ENCODE measurements at places on chromosomes 11 and 22.
A peak's percentile ranks its signal among the peaks of the same experiment; 100 is the strongest.

DNA sequence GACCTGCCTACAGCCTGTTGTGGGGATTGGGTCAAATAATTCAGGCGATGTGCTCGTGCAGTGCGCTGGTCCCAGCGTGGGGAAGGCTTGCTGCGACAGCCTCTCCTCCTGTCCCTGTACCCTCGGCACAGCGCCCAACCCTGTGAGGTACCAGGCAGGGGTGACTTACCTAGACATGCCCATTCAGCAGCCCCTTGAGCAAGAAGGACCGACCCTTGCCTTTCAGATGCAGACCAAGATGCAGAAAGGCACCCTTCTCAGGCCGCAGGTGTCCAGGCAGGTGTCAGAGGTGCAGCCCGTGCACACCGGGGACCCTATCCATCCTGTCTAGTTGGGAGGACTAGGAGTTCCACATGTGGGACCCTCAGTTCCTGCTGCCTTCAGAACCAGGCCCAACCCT lies 102.7 kb downstream of the BCR start:
- no peak for DNase-seq

DNA sequence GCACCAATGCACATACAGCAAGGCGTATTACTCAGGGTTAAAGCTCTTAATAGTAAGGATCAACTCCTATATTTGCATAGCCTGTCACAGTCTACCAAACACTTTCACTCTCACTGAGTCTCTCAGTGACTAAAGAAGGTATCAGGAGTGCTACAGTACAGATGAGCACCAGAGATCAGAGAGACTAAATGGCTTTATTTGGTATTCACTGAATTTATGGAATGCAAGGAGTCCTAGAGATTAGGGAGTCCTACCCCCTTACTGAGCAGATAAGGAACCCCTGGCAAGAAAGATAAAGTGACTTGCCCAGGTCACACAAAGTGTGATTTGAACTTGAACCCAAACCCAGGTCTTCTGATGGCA lies 396.4 kb upstream of the CCDC90B start:
- no peak for DNase-seq

DNA sequence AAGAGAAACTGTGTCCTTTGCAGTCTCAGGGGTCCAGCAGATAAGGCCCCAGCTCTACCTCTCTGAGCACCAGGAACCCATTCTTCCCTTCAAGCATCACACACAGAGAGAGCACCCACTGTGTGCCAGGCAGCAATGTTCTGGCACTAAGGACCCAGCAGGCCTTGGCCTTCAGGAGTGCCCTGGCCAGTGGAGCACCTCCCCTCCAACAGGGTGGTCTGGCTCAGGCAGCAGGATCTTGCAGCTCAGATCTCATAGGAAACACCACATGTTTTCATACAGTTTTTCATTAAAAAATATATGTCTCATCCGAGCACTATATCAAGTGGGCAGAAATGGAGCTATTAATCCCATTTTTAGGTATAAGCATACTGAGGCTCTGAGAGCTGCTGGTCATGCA lies 410.6 kb downstream of the SOX6 start:
- no peak for DNase-seq

DNA sequence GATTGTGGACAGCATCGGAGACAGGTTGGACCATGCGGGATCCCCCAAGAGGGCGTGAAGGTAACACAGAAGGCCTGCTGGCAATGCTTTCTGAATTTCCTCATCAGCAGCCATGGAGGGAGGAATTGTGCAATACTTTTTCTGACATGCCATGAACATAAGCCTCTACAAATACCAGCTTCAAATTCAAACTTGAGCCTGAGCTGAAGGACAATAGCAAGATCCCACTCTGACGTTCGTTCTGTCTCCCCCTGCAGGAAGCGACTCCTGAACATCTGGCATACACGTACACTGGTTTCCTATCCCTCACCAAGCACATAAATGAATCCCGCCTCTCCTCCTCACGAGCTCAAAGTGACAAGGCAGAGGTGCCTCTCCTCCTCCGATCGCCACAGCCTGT lies 312.2 kb downstream of the BRD1 start:
- DNase-seq, result no peak

DNA sequence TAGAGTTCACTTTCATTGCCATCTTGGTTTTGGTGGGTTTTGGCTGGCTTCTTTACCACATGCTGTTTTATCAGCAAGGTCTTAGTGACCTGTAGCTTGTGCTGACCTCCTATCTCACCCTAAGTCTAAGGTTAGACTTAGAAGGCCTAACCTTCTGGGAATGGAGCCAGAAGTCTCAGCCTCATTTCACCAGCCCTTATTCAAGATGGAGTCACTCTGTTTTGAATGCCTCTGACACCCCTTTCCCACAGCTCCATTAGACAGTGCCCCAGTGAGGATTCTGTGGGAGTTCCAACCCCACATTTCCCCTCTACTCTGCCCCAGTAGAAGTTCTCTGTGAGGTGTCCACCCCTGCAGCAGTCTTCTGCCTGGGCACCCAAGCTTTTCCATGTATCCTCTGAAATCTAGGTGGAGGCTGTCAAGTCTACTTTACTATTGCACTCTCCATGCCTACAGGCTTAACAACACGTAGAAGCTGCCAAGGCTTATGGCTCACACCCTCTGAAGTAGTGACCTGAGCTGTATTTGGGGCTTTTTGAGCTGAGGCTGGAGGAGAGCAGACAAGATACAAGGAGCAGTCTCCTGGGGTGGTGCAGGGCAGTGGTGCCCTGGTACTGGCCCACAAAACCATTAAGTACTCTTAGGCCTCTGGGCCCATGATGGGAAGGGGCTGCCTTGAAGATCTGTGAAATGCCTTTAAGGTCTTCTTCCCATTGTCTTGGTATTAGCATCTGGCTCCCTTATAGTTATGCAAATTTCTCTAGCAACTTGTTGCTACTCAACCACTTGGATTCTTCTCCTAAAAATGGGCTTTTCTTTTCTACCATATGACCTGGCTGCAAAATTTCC lies 65.9 kb upstream of the SC5D start:
- DNase-seq, result no peak

GRCh38 chr11:8192016-8192895 lies 23.4 kb upstream of the RIC3 start:
- peak; percentile 51 for DNase-seq

DNA sequence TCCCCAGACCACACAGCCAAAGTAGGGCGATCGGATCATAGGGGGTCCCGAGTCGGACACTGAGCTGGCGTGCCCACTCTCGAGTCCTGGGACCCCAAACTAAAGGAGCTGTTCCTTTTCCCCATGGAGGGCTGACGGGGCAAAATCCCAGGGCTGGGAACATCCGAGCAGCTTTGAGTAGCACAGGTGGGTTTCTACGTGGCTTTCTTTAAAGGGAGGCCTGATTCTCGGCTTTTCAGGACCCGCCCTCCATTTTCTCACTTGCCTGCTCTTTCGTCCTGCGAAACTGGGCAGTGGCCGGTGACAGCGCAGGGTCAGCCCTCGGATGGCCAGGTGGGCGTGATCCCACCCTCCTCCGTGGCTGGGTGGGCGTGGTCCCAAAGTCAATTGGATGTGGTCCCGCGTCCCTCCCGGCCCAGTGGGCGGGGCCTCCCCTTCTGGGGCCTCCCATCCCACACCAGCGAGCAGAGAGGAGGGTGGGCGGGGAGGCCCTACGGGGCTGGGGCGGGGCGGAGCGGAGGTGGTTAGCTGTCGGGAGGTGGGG lies 17.5 kb upstream of the TXNRD2 start:
- peak; percentile 60 for DNase-seq

DNA sequence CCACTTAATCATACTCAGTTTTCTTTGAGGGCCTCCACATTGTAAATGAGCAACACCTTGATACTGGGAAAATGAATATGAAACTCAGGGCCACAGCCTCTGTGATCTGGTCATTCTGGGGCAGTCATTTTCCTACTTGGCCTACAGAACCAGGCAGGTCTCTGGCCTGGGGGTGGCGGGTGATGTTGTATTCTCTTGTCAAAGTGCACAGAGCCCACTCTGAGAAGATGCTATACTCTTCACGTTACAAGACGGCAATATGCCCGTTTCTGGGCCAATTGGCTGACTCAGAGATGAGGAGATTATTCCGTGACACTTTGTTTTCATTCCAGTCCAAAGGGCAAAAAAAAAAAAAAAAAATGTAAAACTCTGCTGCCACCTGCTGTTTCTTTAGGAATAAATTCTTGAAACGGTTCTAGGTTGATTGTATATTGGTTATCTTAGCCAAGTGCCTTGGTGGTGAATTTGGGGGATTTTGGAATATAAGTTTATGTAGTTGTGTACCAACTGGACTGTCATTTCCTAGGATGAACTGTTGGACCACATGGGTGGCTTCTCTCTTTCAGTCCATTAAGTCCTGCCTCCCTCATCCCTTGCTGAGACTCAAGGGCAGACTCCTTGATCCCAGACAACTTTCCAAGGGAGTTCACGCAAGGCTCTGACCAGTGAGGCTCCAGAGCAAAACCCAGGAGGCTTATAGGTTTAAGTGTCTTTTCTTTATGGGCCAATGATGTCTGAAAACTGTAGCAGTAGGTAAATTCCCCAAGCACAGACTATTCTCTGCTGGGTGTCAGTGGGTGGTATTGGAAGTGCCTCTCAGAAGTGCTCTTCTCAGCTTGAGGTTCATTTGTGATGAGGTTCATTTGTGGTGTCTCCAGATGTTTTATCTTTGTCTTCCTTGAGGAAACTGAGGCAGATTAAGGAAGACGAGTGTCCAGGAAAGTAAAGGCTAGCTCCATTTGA lies 18.2 kb downstream of the ADM start:
- DNase-seq, result peak; percentile 94

DNA sequence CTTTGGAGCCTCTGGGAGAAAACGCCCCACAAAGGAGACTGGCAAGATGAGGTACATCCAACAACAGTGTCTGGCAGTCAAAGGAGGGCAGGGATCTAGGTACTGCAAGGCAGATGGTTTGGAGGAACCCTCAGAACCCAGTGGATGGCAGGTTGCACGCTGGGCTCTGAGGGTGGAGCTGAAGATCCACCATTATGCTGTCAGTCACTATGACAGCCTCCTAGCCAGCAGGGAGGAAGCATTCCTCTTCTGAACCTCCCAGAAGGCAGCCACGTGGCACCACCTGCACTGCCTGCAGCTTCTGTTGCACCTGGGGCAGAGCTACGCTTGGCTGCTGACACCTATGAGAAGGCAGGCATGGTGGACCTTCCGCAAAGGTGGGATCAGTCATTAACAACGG lies 40.2 kb downstream of the HTR3A start:
- no peak for DNase-seq

DNA sequence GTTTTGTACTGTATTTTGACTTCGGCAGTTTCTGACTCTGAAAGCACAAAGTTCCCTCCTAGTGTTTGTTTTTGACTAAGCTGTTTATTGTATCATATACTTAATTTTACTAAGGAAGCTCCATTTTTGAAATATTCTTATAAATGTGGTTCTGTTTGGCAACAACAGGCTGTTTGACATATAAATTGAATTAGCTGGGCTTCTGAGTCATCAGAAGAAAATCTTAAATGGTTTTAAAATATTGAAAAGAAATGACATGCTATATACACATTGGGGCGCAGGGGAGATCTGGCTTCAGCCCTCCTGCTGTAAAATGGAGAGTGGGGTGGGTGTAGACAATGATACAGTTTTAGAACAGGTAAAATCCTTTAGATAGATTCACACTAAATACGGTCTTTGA lies 38.6 kb downstream of the SHISA8 start:
- DNase-seq, result no peak

DNA sequence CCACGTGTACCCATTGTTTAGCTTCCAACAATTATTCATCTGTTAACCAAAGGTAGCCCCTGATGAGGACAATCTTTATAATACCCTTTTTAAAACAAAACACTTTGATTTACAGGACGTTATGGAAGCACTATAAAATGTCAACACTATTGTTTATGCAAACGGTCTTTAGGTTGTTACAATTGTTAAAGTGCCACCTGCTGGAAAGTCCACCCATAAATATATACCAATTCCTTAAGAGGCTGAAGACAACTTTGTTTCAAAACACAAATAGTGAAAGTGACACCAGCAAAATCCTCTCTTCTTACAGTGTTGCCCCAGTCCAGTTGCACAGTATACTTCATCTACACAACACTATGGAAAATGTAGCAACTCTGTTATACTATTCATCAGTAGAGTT lies 68.9 kb upstream of the SLN start:
- DNase-seq, result no peak

DNA sequence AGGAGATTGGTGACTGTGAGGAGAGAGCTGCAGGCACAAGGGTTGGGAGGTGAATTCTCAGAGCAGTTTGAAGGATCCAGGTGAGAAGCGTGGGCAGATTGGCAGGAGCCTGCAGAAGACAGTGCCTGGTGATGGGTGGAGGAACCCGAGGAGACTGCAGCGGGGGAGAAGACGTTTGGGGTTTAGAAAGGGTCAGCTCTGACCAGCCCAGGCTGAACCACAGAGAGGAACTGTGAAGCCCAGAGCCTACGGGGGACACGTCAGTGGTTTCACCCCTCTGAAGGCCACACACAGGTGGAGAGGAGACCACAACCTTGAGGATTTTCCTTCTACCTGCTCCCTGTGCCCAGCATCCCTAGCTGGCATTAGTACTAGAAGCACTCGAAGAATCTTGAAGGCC lies 154.8 kb upstream of the TBCEL start:
- DNase-seq, result no peak

GRCh38 chr11:123386796-123387510 lies 43.1 kb upstream of the GRAMD1B start:
- DNase-seq, result peak; percentile 71

DNA sequence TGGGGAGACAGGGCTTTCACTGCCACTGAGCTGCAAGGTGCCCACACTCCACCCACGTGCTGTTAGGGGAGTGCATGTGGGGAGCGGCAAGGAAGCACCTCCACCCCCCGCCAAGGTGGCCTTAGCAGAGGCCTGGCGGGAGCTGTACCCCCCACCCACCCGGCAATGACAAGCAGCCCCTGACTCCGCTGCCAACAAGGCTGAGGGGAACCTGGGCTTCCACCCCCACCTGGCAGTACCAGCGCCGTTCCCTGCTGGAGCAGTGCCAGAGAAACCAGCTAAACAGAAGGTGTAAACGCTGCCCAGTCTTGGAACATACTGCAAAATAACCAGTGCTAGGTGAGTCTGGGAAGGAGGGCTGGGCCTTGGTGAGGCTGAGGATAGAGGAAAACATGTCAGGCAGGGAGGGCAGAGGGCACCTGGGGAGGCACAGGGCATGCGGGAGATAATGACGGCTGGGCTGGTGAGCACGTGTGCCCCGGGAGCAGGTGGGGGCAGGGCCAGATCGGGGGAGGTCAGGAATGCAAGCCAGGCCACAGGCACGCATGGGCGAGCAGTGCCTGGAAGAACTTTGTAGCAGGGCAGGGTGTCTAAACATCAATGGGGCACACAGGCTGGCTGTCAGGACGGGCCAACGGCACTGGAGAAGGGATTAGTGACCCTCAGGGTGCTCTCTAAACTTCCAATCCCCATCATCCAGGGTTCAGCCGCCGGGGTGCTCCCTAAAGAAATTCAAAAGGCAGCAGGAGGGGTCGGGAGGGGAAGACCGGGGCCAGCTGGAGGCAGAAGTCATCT lies 6.6 kb downstream of the CERK start:
- DNase-seq, result peak; percentile 31

- no peak for DNase-seq
Measured at GRCh38 chr11:16587670-16588069, 150.8 kb upstream of the C11orf58 start.

- no peak for DNase-seq
Measured at GRCh38 chr11:120188811-120189455, 21.9 kb upstream of the OAF start.

- no peak for DNase-seq
Measured at GRCh38 chr11:109862835-109863234, 230.4 kb upstream of the ZC3H12C start.

- no peak for DNase-seq
Measured at GRCh38 chr22:21698430-21699329, 32.9 kb downstream of the PPIL2 start.
